ENCODE measurements at places on chromosomes 6 and 20. TPM values are rescaled to one million over a fixed set of nuclear protein-coding genes. Genes with fewer than 3 reads are reported as not detected.

DNA sequence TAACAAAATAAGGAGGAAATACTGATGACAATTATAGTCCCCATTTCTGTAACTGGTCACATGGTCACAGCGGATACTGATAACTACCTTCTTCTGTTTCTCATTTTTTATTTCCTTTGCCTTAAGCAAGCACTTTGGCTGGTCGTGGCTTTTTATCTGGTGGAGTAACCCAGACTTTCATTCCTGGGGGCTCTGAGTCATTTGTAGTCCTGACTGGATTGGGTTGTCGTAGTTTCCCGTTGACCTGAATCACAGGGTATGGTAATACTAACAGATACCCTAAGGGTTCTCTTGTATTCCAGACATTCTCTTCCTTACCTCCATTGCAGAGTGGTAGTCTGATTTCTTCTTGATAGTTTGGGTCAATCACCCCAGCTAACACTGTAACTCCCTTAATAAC lies 500.3 kb upstream of the ADGRB3 start:
- DNase-seq, result no peak

GRCh38 chr6:47133230-47134000 lies 91.3 kb upstream of the ADGRF1 start:
- DNase-seq, result no peak

DNA sequence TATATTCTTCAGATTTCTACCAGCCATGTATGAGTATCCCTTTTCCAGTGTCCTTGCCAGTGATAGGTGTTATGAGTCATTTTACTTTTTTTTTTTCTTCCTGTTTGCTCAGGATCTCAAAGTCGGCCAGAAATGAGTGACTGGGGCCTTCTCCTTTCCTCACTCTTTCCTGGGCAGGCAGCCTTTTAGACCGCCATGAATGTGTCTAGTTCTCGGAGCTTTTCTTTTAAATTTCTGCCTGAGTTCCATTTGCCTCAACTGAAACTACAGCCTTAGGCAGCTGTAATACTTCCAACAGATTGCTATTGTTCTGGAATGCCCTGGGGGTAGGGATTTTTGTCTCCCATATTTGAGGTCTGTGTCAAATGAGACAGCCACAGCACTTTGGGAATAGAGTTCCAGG lies 83.7 kb downstream of the STXBP5 start:
- DNase-seq, result no peak

DNA sequence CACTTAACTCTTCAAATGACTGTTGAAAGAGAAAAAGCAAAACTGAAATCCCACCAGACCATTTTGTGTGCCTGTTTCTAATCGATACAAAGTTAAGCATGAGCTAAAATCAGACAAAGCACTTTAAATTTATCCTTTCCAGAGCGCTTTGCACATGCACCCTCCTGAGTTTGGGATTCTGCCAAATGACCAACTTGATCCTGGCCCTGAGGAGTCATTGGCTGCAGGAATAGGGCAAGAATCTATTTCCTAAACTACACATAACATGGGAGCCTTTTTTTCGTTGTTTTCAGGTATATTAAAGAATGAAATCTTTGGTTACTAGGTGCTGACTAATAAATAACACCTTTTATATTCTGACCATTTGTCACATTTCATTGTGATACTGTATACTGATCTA lies 23.8 kb upstream of the MTHFD1L start:
- no peak for DNase-seq

- no peak for DNase-seq
These were observed 47.6 kb upstream of the SIM1 start for GRCh38 chr6:100512203-100512862.

DNA sequence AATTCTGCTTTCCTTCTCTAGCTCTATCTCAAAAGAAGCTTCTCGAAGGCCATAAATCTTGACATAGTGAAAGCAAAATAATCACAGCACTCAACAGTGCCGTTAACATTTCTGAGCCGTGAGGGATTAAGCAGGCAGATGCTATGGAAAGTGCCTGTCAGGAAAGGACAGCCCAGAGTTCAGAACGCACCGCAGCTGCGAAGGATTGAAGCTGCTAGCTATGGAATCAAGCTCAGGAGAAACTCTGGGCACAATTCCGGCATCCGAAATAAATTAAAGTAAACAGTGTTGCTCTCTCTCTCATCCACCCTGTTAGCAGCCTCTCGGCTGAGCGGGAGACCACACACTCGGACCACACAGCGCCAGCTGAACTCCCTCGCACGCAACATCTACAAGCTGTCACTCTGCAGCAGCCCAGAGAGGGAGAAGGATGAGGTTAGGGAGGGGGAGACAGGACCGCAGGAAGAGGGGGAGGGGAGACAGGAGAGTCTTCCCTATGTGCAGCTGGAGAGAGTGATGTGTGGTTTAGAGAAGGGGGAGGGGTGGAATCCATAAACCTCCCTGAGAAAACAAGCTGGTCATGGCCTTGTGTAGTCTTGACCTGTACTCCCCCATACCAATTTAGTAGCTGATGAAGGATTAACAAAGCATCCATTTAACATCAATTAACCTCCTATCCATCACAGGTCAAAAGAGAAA lies 9.0 kb downstream of the EXOC2 start:
- peak; percentile 59 for DNase-seq

The ZBP1 gene
- polyA plus RNA-seq, result not detected

The DEF6 gene
- polyA plus RNA-seq, result 4.1 TPM

The MTFR2 gene
- polyA plus RNA-seq, result 3.2 TPM

GRCh38 chr20:48850257-48850976 lies 22.6 kb upstream of the PREX1 start:
- DNase-seq, result no peak

DNA sequence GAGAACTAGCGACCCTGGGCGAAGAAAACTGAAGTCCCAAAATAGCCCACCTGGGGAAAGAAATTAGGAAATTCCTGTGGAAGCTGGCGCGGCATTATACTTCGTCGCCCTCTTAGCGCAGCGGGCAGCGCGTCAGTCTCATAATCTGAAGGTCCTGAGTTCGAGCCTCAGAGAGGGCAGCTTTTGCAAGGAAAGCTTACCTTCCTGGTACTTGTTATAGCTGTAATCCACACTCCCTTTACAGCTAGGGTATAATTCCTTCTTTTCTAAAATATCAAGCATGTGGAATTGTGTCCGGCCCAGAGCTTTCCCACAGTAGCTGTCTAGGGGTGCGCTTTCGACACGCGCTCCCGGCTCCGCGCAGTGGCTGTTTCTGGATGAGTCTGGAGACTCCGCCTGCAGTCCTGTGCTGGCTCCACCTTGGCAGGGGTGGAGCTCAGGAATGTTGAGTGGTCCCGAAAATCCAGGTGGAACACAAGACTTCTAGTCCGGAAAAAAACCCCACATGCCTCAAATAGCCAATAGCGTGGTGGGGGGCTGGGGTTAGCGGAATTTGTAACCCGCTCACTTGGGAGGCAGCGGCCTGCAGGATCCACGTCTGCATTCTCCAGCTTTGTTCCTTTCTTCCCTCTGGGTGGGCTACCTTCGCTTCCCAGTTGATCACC lies 83.7 kb upstream of the ZNF322 start:
- no peak for DNase-seq

The SAMHD1 gene
- polyA plus RNA-seq, result 27.6 TPM

GRCh38 chr6:98136333-98136732 lies 698.0 kb upstream of the POU3F2 start:
- DNase-seq, result no peak

The IP6K3 gene
- polyA plus RNA-seq, result 1.3 TPM

The BNIP5 gene
- polyA plus RNA-seq, result 0.10 TPM

The TFAP2A gene
- 41.9 TPM for polyA plus RNA-seq

- DNase-seq, result no peak
These were observed 10.6 kb upstream of the NDRG3 start for GRCh38 chr20:36756496-36756895.

DNA sequence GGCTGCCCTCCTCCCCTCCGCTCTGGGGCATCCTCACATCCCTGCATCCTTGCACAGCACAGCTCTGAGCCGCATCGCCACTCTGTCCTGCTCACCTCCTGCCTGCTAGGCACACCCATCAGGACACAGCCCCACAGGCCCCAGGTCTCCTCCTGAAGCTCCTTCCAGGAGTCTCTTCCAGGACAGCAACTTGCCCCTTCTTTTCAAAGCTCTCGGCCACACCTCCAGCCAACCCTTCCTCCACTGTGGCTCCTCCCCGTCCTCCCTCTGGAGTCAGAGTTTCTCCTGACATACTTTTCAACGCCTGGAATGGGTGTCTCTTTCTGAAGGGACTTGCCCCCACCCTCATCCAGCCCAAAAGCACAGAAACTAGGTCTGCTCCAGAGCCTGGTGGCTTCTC lies 77.3 kb downstream of the SLC23A2 start:
- DNase-seq, result no peak

DNA sequence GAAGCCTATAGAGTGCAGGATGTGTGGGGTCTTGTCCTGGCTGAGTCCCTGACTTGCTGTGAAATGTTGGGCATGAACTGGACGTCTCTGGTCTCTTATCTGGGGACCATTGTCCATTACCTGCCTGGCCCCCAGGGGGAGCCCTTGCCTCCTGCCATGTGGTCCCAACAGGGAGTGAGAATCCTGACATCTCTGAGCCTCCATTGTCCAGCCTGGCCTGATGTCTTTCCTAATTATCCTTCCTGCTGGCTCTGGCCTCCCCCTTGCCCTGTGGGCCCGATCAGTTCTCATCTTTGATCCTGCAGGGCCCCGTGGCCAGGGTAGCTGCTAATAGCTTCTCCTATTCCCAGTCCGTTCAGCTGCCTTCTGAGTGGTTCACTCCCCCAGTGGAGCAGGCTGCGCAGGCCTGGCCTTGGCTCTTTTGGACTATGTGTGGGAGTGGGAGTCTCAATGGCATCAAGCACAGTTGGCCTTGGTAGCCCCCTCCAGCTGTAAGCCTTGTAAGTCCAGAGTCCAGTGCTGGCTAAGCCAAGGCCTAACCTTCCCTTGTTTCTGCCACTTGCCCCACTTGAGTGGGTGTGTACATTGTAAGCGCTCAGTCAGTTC lies 77.9 kb upstream of the RALY start:
- no peak for DNase-seq

The ADGB gene
- 0.72 TPM for polyA plus RNA-seq

The DUSP15 gene
- polyA plus RNA-seq, result 20.1 TPM

DNA sequence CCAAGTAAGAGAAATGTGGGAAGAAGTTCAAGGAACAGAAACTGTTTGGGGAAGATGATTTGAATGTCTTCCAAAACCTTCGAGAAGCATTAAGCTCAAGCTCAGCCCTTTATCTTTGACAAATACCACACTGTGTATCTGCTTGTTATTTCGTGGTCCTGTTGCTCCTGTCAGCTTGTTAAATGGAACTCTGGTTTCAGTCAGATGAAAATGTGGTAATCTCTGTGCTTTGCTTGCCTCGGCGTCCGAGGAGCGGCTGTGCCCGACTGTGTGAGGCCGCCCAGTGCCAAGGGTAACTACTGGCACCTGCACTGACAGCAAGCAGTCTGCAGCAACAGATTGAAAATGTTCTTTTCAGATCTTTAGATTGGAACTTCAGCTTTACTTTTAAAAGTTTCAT lies 577.9 kb upstream of the FLRT3 start:
- no peak for DNase-seq

DNA sequence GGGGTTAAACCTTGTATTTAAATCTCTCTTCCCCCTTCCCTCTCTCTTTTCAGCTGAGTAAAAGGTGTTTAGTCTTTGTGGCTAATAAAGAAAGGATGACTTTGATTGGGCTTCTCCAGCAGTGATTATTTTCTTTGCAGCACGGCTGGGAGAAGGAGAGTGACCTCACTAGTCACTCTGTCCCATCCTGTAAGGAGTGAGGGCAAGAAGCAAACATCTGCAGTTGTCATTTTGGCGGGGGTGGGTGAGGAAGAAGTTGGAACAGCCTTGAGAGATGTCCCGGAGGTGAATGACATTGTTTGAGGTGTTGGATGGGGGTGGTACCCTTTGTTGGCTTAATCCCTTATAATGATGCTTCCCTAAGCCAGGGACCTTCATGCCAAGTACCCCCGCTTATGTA lies 223.6 kb downstream of the EYA2 start:
- DNase-seq, result no peak

The IL17F gene
- polyA plus RNA-seq, result 0.36 TPM

- DNase-seq, result no peak
These were observed 175.9 kb downstream of the ZDHHC14 start for GRCh38 chr6:157556671-157557430.

GRCh38 chr6:27871924-27872638 lies 40.1 kb downstream of the OR2B2 start:
- peak; percentile 96 for DNase-seq

The SYCP2L gene
- 6.5 TPM for polyA plus RNA-seq

The C6orf118 gene
- polyA plus RNA-seq, result 4.8 TPM

The EFCAB8 gene
- polyA plus RNA-seq, result 0.07 TPM

The TSBP1 gene
- polyA plus RNA-seq, result not detected

DNA sequence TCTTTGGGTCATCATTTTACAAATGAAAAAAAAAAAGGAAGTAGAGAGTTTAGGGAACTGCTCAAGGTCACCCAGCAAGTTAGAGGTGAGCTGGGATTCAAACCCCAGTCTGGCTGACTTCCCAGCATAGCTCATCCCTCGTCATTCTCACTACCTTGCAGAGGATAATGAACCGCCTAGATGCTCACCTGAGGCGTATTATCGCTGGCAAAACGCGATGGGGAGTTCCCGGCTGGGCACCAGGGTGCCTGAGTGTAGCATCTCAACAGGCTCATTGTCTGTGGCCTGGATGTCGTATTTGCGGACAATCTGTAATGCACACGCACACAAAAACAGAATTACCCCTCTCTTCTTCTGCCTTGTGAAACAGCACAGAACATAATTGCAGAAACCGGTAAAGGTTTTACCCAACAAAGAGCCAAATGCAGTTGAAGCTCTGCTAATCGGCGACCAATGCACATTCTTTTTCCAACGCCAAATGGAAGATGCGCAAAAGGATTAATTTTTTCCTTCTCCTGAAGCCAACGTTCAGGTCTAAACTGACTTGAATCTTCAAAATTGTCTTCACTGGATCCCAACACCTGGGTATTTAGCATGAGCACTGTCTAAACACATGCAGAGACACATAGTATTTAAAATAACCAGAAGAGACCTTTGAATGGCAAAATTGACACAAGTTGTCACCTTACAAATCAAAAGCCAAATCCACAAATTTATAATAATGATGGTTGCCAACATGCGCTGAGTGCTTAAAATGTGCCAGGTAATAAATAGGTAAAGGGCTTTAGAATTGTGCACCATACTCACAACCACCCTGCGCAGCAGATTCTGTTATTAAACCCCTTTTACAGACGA lies 16.6 kb downstream of the CYP24A1 start:
- DNase-seq, result no peak

The PTK7 gene
- polyA plus RNA-seq, result 249 TPM

The PRDM1 gene
- polyA plus RNA-seq, result 3.5 TPM

The ZNF133 gene
- polyA plus RNA-seq, result 27.7 TPM

GRCh38 chr20:17619351-17620093 lies 49.6 kb downstream of the DSTN start:
- DNase-seq, result no peak

DNA sequence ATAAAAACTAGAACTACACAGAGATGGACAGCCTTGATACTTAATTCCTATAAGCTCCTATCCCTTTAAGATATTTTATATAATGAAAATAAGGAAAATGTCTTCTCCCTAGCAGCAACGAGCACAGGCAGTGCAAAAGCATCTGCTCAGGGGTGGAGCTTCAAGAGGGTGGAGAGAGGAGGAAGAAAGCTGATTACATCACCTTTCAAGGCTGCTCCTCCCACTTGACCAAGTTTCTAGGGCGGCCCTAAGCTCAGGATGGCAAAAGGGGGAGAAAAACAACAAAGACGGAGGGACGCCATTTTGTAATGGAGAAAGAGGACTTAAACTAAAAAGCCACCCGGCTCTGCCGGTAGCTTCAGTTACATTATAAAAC lies 2.2 kb downstream of the PPP1R10 start:
- DNase-seq, result peak; percentile 97

The PKHD1 gene
- polyA plus RNA-seq, result 24.9 TPM

- no peak for DNase-seq
These were observed 7.5 kb downstream of the NRSN2 start for GRCh38 chr20:354298-354977.

- DNase-seq, result no peak
These were observed 71.2 kb upstream of the PLCB4 start for GRCh38 chr20:8997701-8998117.
